Non-pigmented ciliary epithelial cell (primary cell): ENCODE measurements at places on chromosomes 7 and 10.

DNA sequence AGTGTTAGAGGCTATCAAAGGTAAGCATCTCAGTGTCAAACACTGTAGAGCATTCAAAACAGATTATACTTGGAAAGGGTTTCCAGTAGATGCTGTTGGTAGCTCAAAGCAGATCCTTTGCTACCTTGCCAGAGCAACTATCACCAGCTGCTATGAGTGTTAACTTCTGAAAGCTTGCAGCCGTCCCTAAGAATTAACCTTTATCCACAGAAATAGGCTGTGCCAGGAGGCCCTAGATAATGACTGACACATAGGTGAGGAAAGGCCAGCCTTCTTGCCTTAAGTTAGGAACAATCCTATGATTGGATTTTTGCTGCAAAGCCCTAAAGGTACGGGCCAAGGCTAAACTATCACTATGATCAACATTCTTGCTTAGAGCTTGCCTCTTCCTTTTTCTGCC, 263.2 kb downstream of the DGKB start:
- no peak for DNase-seq

DNA sequence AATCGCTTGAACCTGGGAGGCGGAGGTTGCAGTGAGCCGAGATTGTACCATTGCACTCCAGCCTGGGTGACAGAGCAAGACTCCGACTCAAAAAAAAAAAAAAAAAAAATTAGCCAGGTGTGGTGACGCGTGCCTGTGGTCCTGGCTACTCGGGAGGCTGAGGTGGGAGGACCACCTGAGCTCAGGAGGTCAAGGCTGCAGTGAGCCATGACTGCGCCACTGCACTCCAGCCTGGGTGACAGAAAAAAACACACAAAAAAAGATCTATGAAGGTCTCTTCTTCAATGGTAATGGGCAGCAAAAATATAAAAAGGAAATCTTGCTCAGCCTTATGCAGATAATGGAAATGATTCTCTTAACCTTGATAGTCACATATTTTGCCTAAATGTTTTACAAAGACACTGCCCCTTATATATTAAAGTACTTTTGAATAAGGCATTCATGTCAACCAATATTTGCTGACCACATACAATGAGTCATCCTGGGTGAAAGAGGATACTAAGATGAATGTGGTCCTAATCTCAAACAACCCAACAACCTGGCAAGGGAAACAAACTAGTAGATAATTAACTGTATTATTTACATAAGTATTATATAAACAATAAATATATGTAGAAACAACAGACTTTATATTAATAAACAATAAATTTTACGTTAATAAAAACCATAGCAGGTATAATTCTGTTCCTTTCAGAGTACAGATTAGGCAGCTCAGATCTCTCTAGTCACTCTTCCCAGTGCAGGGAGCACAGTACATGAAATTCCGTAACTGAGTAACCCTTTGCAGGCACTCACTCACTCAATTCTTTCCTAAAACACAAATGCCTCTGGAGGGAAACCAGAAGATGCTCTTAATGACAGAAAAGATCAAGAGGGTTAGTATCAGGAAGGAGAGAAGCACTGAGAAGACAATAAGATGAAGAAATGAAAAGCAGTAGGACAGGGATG, 8.1 kb downstream of the TOMM7 start:
- peak; percentile 37 for DNase-seq

- no peak for DNase-seq
Measured at GRCh38 chr7:538764-539685, 19.4 kb upstream of the PDGFA start.

DNA sequence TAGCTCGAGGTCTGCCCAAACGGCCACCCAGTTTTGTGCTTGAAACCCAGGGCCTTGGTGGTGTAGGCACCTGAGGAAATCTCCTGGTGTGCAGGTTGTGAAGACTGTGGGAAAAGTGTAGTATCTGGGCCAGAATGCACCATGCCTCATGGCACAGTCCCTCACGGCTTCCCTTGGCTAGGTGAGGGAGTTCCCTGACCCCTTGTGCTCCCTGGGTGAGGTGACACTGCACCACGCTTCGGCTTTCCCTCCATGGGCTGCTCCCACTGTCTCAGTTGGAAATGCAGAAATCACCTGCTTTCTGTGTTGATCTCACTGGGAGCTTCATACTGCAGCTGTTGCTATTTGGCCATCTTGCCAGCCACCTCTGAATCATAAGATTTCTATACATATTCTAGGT, 62.4 kb upstream of the CDK6 start:
- no peak for DNase-seq

DNA sequence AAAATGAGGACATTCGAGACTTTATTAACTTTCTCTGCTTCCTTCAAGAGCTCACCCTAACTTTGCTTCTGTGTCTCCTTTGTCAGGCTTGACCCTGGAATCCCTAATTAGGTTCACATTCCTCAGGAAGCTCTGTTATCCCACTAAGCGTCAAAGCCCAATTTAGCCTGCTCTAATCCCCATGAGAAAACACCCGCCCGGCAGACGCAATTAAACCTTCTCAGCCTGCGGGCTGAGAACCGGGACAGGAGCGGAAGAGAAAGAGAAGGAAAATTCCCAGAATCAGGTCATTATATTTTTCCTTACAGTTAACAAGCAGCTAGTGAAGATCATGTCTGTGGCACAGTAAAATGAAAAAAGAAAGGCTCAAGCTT, 93.0 kb downstream of the TNS3 start:
- no peak for DNase-seq

- DNase-seq, result no peak
Measured at GRCh38 chr10:86335257-86335656, 31.3 kb downstream of the GRID1 start.

GRCh38 chr10:133129071-133129858, 30.8 kb upstream of the KNDC1 start:
- no peak for DNase-seq

- DNase-seq, result no peak
Measured at GRCh38 chr7:4638781-4639575, 43.1 kb upstream of the FOXK1 start.

DNA sequence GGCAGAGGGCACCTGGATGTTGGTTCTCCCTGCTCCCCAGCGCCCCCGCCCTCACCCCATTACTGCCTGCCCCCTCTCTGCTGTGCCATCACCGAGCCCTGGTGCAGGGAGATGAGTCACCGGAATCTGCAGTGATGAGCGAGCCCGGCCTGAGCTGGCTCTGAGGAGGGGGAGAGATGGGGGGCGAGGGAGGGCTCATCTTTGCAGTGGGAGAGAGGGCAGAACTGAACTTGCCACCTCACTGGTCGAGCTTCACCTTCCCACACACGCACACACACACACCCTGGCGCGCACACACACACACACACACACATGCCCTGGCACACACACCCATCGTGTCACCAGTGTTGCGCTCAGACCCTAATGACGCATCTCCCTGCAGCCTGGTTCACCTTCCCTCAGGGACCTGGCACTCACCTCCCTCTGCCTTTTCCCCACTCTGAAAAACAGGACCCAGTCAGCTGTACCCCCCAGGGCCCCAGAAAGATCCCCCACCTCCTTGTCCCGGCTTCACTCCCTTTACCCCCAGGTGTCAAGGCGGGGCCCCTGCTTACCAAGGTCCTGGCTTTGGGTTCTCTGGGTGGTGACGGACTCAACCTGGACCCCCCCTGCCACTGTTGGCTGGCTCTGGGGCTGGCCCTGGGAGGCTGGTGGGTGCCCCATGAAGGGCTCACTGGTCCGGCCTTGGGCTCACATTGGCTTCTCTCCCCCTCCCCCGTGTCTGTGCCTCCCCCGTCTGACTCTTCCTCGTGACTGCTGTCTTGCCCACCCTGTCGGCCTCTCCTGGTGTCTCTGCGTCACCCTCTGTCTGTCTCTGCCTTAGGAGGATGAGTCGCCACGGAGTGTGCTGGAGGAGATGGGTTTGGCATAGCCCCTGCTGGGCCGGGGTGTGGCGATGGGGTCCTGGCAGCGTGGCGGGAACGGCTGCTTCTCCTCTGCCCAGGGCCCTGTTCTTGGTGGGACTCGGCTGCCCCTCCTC, 5.4 kb downstream of the VGF start:
- no peak for DNase-seq

DNA sequence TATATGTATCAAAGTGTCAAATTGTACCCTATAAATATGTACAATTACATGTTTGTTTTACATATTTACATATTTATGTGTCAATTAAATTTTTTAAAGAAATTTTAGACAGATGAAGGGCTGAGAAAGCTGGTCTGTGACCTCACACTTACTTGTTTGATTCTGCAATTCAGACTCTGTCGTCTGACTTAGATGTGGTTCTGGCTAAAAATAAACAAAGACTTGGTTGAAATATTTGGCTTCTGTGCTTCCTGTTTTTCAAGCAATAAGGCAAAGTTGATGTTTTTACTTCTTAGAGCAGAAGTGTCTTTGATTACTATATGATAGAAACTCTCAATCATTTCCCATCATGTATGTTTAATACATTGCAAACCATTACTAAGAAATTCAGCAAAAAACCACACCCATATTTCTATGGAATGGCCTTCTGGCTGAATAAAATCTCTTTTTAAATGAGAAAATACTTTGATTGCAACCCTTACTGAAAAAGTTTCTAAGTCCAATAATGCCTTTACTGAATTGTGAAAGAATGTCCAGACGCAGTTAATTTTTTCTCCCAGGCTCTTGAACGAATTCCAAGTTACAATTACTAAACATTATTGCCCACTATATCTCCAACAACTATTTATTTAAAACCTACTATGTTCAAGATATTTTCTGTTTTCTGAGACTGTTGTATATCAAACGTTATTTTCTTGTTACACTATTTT, 59.5 kb upstream of the PRKG1 start:
- DNase-seq, result no peak

- no peak for DNase-seq
Measured at GRCh38 chr7:158685693-158686092, 18.9 kb downstream of the NCAPG2 start.

DNA sequence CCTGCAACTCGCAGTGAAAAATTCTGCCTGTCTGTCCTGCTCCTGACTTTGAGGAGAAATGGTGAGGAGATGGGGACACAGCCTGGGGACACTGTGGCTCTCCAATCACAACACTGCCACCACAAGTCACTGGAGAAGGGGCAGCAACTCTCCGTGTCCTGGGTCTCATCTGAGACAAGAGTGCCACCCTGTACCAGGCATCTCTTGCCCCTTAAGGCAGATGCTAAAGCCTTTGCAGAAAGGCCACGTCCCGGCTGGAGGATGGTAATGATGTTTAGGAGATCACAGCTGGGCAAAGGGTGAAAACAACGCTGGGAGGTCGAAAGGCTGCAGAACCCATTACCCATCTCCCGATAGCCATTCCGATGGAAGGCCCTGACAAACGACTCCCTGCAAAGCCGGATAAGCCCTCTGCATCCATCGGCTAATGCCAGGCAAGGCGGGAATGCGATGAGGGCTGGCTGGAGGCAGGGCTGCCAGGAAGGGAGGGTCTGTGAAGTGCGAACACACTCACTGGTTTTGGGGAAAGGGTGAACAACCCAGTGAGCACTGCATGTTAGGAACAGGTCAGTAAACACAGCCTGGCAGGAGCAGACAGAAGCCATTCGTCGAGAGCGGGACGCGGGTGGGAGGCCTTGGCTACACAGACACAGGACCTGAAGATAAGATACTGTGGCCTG, 190.8 kb downstream of the ADARB2 start:
- DNase-seq, result no peak

DNA sequence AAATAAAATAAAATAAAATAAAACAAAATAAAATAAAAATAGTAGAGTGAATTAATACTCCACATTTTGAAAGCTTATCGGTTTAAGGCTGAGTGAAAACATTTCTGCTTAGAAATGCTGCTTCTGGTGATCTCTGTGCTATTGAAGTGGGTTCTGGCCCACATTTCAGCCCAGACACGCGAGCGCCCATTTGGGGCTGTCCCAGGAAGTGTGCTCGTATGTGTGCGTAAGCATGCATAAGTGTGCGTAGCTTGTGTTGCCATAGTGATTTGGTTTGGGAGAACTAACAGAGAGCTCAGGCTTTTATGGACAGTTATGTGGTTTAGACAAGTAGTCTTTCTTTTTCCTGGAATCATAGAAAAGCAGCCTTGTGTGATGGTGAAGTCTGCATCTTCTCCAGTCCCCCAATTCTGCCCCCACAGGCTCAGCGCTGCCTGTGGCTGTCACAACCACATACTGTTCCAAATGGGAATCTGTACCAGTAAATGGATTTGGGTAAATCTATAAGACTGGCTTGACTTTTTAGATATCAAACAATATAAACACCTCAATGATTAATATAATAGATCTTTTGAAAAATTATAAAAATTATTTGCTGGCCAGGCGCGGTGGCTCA, 29.8 kb upstream of the PURB start:
- DNase-seq, result no peak

- DNase-seq, result no peak
Measured at GRCh38 chr10:9824631-9825071, 1193.0 kb upstream of the CELF2 start.

- no peak for DNase-seq
Measured at GRCh38 chr7:41312235-41312634, 390.7 kb downstream of the INHBA start.

- no peak for DNase-seq
Measured at GRCh38 chr7:20795361-20795760, 8.7 kb upstream of the SP8 start.

DNA sequence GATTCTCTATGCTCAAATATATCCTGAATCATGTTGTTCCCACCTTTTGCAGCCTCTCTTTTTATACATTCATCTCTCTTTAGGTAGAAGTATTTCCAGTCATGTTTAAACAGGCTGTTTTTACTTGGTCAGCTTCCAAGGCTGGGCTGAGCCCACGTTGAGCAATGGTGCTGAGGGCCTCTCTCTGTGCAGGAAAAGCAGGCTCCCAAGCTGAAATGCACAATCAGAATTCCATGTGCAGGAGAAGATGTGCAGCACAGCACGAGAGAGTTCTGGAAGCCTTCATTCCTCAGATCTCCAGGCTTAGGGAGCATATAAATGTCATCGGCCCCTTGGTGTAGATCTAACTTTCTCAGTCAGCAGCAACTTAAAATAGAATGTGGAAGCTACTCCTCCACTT, 588.5 kb downstream of the TNS3 start:
- DNase-seq, result no peak

DNA sequence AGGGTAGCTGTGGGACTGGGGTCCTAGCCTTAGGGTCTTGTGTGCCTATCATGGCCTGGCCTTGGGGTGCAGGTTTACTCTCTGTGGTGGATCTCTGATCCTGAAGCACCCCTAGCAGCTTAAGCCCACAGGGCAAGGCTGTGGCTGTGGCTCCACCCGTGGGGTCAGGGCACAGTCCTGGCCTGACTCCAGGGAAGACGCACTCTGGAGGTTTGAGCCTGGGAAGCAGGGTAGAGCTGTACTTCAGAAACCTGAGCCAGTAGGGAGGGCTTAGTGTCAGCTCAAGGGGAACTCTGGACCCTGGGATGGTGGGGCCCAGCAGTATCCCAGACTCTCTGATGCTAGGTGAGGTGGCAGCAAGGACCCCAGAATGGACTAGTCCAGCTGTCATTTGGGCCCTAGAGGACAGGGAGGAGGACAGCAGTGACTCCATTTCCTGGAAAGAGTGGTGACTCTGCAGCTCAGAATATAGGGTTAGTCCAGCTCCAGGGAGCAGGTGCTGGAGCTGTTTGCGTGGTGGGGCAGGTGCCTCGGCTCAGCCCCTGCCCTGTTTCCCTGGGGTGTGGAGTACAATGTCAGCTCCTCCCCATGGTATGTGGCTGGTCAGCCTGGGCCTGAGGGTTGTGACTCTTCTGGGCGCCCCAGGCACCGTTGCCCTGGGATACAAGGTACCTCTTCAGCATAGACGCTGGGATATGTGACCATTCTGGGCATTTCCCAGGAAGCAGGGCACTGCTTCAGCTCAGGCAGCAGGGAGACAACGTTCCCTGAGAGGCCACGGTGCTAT, 15.8 kb downstream of the GTPBP4 start:
- no peak for DNase-seq

GRCh38 chr7:92517631-92518030, 10.7 kb downstream of the PEX1 start:
- no peak for DNase-seq
